LoVo (cell line): ENCODE measurements at places on chromosomes 3 and 15.
A peak's percentile ranks its signal among the peaks of the same experiment; 100 is the strongest.

DNA sequence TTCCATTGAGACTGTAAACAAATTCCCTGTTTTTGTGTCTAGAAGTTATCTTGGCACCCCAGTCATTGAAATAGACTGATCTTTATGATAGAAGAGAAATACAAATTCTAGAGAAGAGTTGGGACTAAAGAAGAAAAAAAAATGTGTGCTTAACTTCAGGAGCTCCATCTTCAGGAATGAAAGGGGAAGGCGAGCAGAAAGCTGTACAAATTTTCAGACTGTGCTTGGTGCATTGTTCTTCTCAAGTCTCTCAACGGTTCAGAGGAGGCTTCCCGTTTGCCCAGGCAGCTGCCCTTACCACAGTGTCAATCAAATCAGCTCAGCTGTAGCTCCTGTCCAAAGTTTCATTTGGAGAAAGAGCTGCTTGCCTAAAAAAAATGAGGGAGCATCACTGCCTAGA lies 41.7 kb downstream of the OXSM start:
- DNase-seq, result no peak

- no peak for DNase-seq
Observed at GRCh38 chr3:15638193-15638890, 36.8 kb downstream of the BTD start.

- no peak for DNase-seq
Observed at GRCh38 chr15:34014556-34014955, 24.4 kb downstream of the AVEN start.

- no peak for DNase-seq
Observed at GRCh38 chr3:50655009-50655830, 19.5 kb upstream of the DOCK3 start.

- DNase-seq, result no peak
Observed at GRCh38 chr3:141605883-141606282, 119.1 kb downstream of the RASA2 start.

DNA sequence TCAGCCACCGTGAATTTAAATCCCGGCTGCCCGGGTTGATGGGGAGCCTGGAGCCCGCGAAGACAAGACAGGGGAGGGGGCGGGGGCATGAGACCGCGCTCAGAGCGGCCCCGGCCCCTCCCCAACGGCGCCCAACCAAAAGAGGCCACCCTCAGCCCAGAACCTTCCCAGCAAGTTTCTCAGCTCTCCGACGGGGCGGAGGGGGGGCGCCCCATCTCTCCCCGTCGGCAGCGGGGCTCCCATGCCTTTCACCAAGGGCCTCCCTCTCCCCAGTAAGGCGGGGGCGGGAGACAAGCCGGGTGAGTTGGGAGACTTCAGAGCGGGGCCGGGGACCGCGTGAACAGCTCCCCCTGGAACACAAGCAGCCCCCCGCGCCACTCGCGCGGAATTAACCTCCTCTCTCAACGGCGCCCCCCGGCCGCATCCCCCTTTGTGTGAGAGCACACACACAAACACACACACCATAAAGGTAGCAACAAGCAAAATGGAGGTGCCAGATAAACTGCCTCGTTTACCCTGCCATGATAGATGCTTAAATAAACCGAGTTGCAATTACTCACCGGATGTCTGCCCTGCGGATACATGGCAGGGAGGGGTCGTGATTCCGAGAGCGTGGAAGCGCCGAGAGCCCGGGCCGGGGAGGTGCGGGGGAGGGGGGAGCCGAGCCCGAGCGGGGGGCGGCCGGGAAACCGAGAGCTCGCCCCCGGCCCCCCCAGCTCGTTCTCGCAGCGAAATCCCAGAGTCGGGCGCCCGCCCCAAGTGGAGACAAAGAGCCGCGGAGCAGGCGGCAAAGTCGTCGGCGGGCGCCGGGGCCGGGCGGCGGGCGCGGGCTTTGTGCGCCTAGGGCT lies 1.3 kb downstream of the TLE3 start:
- DNase-seq, result peak; percentile 18

DNA sequence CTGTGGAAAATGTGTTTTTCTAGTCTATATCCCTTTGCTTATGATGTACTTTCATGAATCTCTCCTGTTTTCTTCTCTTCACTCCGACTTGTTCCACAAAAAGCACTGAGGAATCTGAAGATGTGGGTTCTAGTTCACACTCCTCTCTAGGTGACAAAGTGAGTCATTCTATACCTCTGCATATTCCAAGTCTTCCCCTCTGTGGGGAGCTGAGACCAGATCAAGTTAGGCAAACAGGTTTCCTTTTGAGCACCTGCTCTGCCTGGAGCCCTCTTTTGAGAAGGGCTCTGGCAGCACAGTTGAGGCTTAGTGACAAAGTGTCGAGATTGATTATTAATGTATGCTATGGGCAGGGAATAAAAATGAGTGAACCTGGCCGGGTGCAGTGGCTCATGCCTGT lies 82.4 kb upstream of the VGLL4 start:
- no peak for DNase-seq

GRCh38 chr3:196186651-196187573 lies 24.3 kb downstream of the ZDHHC19 start:
- DNase-seq, result no peak

DNA sequence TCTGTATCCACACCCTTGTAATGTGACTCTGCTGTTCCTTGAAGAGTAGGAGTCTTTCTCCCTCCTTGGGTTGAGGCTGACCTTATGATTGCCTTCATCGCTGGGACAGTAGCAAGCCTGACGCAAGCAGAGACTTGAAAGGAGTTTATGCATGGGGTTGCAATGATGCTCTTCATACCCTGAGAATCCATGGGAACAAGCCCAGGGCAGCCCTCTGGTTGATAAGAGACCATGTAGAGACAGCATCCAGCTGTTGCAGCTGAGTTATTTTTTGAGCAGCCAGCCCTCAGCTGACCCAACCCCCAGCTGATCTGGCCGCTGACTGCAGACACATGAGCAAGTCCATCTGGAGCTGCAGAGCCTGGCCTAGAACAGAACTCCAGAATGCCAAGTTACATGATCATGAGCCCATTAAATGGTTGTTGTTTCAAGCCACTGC lies 60.6 kb upstream of the ARNT2 start:
- DNase-seq, result no peak

GRCh38 chr3:126621627-126622345 lies 33.1 kb downstream of the TXNRD3 start:
- no peak for DNase-seq

- no peak for DNase-seq
Observed at GRCh38 chr3:17315897-17316296, 426.5 kb downstream of the TBC1D5 start.

GRCh38 chr3:34851137-34851536 lies 788.2 kb upstream of the ARPP21 start:
- DNase-seq, result no peak

- DNase-seq, result peak; percentile 34
Observed at GRCh38 chr3:49346797-49347251, 7.0 kb upstream of the USP4 start.

- DNase-seq, result peak; percentile 97
Observed at GRCh38 chr15:60392986-60393790, 4.6 kb downstream of the ANXA2 start.

DNA sequence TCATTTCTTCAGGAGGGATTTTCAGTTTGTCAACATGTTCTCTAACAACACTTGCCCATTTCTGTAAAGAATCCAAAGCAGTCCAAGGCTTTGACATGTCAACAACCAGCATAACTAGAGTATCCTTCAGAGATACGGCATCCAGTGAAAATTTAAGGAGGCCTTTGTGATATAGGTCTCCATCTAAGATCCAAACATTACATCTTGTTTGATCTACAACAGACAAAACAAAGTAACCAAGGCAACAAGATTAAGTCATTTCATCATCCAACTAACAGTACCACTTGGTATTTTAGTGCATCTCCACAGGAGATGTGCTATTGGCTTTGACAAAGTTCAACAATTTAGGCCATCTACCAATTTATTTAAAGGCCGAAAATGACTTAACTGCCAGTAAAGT lies 25.8 kb downstream of the DYNC1LI1 start:
- no peak for DNase-seq

DNA sequence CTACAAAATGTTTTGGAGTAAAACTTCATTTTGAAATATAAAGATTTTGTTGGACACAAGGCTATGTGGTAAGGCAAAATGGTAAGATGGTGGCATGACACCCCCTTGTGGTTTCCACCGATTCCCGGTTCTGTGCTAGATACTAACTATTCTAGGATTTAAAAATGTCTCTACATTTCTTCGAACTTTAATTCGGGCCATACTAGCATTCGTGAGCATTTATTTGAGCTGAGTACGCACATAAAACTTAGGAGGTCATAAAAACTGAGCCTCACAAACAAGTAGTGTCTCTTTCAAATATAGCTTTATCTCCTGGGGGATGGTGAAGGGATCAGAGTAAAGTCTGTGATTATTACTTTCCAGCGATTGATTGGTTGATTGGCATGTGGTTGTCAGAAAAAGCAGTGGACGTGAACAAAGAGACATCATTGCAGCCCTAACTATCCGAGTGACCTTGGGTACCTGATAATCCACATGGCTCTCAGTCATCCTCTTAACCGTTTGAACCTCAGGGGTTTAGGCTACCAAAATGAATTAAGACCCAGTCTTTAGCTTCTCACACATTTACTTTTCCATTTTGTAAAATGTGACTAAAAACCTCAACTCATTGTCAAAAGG lies 1.1 kb upstream of the ZNF639 start:
- peak; percentile 25 for DNase-seq
